ENCODE measurements at places on chromosomes 6 and 20.

DNA sequence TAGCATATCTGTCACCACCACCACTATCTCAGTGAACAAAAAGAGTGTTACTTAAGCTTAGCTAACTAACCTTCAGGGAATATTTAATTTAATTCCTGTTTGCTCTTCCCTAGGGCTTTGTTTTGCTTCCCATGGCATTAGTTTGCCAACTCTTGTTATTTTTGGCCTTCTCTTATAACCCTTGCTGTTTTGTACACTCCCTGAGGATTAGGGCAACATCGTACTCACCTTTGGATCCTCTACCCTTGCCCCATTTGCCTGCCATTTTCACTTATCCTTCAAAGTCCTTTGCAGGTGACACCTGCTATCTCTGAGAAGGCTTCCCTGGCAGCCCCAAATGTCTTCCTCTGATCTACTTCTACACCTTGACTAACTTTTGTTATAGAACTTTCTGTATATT, 23.7 kb downstream of the ACOT13 start:
- DNase-seq = no peak

DNA sequence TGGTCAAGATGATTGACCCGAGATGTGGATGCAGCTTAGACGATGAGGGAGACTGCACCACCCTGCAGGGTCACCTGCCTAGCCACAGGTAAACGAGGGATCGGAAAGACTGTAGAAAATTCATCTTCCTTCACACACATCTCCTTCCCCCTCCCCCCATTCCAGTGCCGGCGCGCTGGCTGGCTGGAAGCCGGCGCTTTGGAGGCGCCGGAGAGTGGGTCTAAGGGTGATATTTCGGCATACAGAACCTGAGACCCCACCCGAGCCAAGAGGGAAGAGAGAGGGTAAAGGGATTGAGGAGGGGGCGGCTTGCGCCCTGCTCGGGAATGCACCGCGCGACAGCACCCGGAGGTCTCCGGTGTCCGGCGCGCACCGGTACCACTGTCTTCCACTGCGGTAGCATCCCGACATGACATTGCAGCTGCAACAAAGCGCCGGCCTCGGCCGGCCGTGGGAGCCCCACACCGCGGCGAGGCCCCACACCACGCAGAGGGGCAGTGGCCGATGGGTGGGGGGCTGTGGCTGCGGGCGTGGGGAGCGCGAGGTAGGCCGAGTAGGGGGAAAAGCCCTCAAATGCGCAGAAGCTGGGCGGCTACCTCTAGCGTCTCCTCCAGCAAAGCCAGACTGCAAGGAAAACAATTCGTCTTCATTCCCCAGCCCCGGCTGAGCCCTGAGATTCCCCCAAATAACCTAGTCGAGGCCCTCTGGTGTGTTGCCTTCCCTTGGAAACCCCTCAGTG, 984 bp downstream of the TNFRSF21 start:
- DNase-seq = no peak

DNA sequence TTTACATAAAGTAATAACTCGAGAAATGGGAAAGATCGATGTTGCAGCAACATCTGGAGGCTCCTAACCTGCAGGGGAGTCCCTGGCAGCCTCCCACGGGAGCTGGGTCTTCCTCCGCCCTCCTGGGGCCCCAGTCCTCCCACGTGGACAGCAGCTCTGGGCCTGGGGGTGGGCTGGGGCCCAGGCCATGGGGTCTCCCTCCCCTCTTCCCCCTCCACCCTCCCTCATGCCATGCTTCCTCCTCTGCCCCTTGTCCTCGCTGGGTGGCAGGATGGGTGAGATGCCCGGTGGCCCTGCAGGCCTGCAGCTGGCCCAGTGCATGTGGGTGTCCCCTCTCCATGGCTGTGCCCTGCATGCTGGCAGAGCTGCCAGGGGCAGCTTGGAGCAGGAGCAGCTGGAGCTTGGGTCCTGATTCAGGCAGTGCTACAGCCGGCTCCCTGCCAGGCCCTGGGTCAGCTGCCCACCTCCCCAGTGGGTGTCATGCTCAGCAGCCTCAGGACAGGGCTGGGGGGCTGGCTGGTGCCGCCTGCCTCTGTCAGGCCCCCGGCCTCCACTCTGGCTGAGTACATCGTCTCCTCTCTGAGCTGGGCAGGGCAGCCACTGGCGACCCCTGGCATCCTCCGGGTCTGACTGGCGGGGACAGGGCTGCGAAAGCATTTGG, 48.9 kb upstream of the BHLHE23 start:
- DNase-seq = no peak

DNA sequence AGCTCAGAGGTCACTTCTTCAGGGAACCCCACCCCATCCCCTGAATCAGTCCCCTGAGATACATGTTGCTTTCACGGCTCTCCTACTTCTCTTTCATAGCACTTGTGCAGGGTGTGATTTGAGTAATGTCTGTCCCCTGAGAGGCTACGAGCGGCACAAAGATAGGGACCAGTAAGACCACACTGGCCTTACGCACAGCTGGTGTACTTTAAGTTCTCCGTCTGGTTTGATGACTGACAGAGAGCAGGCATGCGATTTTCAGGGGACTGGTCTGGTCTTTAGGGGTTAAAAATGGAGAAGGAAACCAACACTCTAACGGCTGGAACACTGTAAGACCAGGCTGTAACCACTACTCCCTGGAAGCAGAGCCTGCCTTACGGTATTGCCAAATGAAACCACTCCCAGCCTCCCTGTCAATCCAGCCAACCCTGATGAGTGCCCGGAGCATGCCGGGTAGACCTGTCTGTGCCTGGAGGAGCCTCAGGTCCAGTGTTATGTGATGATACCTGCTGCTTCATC, 47.1 kb downstream of the ELMO2 start:
- no peak for DNase-seq

GRCh38 chr20:18533491-18533890, 25.8 kb downstream of the SEC23B start:
- DNase-seq = no peak

- no peak for DNase-seq
Measured at GRCh38 chr20:57576617-57577550, 16.0 kb downstream of the PCK1 start.

DNA sequence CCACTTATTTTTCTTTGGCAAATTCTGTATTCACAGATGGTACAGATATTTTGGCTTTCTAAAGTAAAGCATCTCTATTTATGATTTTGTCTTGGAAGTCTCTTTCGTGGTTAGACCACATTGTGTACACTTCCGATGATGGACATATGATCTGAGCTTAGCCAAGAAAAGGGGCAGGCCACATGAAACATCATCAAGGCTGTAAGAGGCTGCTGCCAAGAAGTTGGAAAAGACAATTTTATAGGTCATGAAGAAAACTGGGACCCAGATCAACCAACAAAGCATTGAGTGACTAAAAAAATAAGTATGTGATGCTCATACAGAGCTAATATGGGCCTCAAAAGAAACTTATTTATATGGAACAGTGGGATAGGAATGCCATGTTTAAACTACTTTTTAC, 266.4 kb downstream of the HAO1 start:
- no peak for DNase-seq

DNA sequence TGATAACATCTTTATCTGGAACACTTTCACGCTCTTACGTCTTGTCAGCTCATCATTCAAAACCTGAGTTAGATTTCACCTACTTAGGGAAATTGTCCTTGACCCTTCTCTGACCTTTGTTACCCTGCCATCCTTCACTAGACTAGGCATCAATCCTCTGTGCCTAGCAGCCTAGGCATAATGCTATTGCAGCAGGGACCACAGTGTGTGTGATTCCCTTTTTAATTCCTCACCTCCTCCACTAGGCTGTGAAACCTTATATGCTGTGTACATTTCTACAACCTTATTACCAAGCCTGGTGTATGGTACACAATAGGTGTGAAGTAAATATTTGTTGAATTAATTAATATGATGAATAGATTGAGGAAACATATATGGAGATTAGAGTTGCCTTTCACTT, 66.7 kb upstream of the DEFB112 start:
- DNase-seq = no peak

- no peak for DNase-seq
Measured at GRCh38 chr20:57524511-57525176, at the start of gene CTCFL. CTCFL (minus strand) TSS chr20:57525140; CDS start chr20:57524205, 935 bp downstream.

DNA sequence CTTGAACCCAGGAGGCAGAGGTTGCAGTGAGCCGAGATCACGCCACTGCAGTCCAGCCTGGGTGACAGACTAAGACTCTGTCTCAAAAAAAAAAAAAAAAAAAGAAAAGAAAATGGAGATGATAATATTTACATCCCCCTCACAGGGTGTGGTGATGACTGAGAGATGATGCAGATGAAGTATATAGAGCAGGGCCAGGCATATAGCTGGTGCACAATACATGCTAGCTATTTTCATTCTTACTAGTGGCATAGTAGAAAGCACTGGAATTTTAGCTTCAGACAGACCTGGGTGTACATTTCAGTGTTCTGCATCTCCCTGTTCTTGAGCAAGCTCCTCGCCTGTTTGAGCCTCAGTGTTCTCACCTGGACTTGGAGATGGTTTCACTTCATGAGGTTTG, 36.9 kb downstream of the CEBPB start:
- DNase-seq = no peak

DNA sequence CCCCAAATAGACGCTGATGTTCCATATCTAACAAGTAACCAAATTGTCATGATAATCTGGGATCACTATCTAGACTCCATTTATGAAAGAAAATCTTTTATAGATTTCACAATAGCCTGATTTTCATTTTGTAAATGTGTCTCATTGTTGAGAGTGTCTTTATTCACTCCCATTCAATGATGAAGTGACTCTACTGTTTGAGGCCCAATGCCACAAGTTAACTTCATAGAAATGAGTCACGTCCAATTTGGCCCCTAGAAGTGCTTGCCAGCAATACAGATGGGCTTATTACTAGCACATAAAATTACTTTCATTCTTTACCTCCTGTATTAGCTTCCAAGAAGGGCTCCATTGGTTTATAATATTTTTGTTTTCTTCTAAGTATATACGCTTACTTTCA, 6.3 kb downstream of the IPCEF1 start:
- no peak for DNase-seq

- DNase-seq = no peak
Measured at GRCh38 chr6:42017021-42017643, 33.2 kb upstream of the TAF8 start.

DNA sequence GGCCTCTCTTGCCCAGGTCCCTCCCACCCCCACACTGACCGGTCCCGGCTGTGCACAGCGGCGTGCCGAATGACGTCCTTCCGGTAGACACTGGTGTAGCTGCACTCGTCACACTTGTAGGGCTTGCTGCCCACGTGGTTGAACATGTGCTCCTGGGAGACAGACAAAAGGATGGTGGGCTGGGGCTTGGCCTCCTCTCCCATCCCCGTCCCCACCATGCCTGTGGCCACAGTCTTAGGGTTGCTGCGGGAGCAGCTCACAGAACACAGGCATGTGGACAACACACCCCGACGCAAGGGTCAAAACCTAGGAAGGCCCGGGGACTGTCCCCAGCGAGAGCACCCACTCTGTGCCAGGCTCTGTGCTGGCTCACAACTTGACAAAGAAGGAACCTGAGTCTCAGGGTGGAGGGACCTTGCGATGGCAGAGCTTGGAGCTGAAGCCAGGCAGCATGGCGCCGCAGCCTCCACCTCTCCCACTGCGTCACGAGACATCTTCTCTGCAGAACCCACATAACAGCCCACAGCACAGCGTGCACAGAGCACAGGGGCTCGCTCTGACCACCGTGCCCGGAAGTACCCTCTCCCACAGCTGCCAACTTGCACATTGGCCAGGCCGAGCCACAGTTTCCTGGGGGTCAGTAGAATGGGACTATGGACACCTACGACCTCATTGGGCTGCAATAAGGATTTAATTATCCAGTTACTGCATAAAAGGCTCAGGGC, 9.8 kb downstream of the ZNF335 start:
- DNase-seq = no peak

DNA sequence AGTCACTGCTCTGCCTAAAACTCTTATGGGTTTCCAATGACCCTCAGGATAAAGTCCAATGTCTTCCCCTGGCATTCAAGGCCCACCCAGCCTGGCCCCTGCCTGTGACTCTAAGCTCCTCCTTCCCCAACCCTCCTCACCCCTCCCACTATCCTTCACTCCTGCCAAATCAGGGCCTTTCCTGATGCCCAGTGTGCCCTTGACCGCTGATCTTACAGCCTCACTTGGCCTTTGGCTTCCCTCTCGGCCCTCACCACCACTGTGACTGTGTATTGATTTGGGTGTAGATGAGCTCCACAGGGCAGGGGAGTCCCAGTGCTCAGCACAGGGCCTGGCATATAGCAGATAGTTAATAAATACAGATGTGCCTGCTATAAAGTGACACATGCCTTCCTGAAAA, 115.7 kb downstream of the TOX2 start:
- no peak for DNase-seq

- DNase-seq = no peak
Measured at GRCh38 chr6:161215876-161216615, 57.8 kb downstream of the AGPAT4 start.

GRCh38 chr6:10801224-10801848, 37.0 kb downstream of the MAK start:
- DNase-seq = peak; percentile 37

DNA sequence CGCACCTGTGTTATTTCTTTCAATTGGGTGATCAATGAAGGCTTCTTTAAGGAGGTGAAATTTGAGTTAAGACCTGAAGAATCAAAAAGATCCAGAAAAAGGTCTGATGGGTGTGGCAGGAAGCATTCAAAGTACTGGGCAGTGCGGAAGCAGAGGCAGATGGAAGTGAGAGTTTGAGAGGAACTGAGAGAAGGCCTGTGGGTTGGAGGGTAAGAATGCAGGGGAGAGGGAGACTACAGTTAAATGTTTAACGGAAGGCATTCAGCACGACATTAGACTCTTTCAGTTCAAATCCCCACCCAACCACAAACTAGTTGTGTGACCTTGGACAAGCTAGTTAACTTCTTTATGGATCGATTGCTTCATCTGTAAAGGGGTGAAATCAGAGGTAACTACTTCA, 50.5 kb upstream of the GCM1 start:
- DNase-seq = no peak

GRCh38 chr6:72363844-72364740, 257.8 kb upstream of the KCNQ5 start:
- no peak for DNase-seq

DNA sequence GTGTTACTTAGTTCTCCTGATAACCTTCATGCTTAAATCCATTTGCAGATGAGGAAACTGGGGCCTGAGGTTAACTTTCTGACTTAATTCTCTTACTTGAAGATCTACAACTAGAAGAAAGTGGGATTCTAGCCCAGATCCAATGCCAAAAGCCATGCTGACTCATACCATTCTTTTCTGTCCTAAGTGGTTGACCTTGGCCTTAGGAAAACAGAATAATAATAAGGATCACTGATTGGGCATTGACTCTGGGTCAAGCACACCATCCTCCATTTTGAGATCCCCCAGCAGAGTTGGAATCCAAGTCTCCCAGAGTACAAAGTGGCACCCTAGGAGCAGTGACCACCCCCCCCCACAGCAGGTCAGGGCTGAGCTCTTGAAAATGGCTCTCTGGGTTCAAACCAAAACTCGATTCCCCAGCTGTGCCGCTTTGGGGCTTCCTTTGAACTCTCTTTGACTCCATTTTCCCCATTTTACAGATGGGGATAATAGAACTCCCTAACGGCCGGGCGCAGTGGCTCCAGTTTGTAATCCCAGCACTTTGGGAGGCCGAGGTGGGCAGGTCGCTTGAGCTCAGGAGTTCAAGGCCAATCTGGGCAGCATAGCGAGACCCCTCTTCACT, 12.8 kb upstream of the ZNF217 start:
- DNase-seq = no peak

- no peak for DNase-seq
Measured at GRCh38 chr6:74654296-74654695, 551.6 kb downstream of the COL12A1 start.
